ENCODE measurements at places on chromosomes 11 and 22.

GRCh38 chr22:21726650-21727049 lies 8.9 kb downstream of the YPEL1 start:
- DNase-seq = no peak

- no peak for DNase-seq
Observed at GRCh38 chr11:12179531-12179930, 69.1 kb downstream of the MICAL2 start.

DNA sequence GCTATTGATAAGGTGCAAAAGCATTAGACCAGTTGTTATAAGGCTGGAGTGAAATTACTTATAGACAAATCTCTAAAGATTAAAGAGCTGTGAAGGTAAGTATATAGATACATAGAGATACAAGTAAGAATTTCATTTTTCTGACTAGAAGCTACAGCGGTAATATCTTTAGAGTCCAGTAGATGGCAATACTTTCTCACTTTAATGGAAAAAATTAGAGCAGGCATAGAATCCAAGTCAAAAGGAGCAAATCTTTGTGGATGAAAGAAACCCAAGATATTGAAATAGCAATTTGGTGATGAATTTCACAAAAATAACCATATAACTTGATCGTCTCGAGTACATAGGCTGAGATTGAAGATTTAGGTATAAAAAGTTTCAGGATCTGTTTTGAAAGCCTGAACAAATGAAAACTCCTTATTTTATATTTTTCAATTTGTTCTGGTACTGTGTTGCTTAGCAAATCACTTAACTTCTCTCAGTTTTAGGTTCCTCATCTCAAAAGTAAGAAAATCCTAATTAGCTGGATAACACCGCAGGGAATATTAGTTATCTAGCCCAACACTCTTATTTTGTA lies 81.9 kb downstream of the UVRAG start:
- peak; percentile 7 for DNase-seq

DNA sequence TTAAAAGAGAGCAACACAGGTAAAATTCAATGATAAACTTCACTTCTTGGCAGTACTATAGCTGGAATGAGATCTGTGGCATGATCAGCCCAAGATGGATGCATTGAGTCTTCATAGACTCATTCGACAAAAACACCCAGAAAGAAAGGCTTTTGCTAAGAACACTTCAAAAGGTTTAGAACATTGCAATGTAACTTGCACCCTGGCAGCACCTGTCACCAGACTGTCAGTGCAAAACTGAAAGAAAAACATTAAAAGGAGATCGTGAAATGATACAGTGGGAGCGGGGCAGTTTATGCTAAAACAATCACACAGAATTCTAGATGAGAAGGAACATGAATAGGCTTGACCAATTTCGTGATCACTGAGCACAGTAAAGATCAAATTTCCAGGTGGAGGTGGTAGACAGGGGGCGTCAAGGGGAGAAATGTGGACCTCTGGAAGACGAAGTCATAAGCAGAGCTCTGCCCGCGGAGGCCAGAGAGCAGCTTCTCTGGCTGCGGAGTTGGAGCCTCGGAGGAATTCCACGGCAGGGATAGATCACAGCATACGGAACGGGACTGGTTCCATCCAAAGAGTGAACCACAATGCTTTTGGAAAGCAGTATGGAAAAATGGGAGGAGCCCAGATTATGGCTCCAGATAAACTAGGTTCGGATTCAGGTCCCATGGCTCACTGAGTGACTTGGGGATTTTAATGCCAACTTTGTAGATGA lies 11.9 kb downstream of the VSIG10L2 start:
- DNase-seq = no peak

DNA sequence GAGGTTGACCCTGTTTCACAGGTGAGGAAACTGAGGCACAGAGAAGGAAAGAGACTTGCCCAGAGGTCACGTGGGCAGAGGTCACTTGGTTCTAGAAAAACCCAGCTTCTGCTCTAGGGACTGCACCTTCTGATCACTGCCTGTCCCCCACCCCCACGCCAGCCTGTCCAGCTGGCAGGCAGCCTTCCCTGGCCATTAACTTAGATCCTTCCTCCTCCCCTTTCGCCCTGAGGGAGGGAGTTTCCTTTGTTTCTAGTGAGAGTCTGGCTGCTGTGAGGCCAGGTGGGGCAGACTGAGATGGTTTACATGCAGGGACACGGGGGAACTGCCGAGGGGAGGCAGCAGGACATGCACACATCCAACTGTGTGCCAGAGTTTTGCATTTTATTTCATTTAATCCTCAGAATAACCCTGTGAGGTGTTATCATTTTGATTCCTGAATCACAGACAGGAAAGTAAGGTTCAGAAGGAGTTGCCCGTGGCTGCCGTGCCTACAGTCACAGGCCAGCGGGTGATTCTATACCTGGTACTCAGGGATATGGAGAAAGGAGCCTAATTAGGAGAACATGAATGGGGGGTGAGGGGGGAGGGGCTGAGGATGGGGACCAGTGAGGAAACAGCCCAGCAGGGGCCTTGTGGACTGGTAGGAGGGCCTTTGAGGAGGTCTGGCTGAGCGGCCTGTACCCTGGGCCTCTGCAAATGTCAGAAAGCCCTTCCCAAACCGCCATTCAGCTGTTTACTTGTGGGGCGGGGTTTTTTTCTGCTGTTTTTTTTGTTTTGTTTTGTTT lies 3.4 kb downstream of the FAM83F start:
- no peak for DNase-seq

GRCh38 chr11:20458905-20459632 lies 71.6 kb downstream of the PRMT3 start:
- no peak for DNase-seq

GRCh38 chr11:78828676-78829075 lies 254.0 kb upstream of the NARS2 start:
- no peak for DNase-seq

GRCh38 chr11:46725338-46726205 lies 6.6 kb downstream of the F2 start:
- no peak for DNase-seq

DNA sequence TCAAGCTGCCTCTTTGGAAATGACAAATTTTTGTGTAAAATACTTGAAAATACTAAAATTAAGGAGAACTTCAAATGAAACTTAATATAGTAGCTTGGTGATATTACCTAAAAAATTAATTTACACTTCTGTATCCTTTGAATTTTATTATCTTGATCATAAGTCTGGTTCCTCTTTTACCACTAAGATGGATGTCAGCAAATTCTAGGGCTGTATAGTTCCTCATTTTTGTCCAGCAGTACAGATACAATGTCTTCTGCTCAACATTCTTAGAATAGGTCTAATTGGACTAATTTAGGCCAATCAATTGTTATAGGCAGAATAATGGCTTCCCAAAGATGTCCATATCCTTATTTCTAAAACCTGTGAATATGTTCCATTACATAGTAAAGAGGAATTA lies 1298.0 kb upstream of the RAG2 start:
- no peak for DNase-seq

GRCh38 chr22:32971276-32971675 lies 86.9 kb downstream of the SYN3 start:
- no peak for DNase-seq

- no peak for DNase-seq
Observed at GRCh38 chr11:65777821-65778361, 2.9 kb downstream of the AP5B1 start.

- no peak for DNase-seq
Observed at GRCh38 chr11:114242032-114242431, 54.2 kb upstream of the NNMT start.

DNA sequence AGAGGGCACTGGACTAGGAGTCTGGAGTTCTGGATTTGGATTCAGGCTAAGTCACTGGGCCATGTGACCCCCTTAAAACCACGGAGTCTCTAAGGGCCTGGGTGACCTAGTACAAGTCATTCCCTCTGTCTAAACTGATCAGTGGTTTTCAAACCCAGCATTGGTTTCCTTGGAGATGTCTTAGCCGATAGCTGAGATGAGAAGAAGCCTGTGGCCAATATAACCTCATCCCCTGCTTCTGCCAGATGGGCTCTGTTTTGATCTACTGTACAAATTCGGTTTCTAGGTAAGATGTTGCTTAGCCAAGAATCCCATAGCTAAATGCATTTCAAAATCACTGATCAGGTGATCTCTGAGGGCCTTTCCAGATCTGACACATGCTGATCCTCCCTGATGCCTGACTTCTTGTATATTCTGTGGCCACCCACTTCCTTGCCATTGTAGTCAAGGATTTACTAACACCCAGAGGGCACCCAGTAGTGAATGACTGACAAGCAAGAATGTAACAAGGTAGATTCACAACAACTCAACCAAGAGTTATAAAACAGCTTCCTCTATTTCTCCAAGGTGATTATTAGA lies 53.1 kb downstream of the GALNT18 start:
- no peak for DNase-seq

GRCh38 chr11:135001581-135001980 lies 589.5 kb upstream of the B3GAT1 start:
- no peak for DNase-seq

- DNase-seq = peak; percentile 45
Observed at GRCh38 chr11:112100462-112100861, 13.8 kb downstream of the SDHD start.

GRCh38 chr11:1291295-1292017 lies 18.0 kb downstream of the TOLLIP start:
- DNase-seq = no peak

DNA sequence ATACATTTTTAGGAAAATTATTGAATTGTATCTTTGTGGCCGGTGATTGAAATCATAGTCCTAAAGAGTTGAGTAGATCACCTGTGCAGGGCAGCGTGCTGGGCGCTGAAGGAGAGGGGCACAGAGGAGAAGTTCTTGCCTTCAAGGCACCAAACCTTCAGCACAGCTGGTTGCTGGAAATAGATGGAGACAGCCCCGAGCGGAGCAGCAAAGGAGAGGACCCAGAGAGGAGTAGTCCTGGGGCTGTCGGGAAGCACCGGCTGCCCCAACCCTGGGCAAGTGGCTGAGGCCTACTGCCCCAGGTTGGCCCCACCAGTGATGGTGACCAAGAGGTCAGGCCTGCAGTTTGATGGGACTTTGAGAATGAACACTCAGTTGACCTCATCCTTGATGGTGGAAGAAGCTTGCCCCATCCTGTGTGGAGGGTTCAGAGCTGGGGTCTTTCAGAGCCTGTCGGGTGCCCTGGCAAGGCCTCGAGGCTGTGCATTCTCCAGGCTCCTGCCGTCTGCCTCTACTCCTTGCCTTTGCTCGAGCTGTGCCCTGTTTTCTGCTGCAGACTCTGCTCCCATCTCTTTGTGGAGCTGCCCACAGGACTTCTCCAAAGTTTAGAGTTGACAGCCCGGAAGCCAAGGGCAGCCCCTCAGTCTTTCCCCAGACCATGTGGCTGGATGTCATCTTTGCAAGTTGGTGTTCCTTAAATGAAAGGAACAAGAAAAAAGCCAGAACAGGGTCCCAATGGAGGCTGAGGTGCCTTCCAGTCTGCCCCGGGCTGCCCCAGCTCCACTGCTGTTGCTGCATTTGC lies 285.1 kb downstream of the TBC1D22A start:
- no peak for DNase-seq

DNA sequence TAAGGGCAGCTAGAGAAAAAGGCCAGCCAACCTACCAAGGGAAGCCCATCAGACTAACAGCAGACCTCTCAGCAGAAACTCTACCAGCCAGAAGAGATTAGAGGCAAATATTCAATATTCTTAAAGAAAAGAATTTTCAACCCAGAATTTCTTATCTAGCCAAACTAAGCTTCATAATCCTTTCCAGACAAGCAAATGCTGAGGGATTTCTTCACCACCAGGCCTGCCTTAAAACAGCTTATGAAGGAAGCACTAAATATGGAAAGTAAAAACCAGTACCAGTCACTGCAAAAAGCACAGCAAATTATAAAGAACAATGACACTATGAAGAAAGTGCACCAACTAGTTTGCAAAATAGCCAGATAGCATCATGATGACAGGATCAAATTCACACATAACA lies 30.6 kb upstream of the CASP12 start:
- DNase-seq = no peak

GRCh38 chr11:117795638-117796455 lies 1.2 kb downstream of the DSCAML1 start:
- no peak for DNase-seq

GRCh38 chr22:30537083-30537731 lies 9.3 kb downstream of the SEC14L6 start:
- no peak for DNase-seq

DNA sequence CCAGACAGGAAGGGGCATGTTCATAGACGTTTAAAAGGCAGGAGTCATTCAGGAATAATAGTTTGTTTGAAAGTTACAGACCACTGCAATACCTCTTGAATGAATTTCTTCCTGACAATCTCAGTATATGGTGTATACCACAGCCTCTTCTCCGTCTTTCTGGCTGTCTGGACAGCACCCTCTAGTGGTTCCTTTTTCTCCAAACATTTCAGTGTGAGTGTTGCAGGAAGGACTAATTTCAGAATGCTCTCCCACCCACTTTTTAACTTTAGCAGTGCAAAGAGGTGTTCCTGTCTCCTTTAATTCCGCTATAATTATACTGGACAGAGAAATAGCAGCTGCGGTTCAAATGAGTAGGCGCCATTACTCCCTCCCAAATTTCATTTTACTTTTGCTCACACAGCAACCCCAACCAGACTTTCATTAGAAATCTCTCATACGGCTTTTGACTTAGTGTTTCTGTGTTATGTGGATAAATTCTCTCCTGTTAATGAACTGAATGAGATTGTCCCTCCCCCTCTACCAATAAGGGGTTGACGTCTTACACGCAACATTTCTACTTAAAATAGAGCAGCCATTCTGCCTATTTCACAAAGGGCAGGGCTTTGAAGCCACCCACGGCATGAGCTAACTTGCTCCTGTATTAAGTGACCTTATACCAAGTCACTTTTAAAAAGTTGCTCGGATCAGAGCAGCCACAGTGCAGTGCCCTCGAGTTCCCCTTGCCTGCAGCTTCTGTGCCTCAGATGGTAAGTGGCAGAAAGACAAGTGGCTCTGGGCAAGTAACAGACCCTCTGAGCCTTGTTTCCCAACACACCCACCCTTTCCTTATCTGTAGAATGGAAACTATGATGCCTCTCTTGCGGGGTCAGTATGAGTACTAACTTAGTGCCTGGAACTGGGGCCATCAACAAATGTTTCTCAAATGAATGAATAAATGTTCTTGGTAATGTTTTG lies 368.6 kb downstream of the OPCML start:
- peak; percentile 15 for DNase-seq

DNA sequence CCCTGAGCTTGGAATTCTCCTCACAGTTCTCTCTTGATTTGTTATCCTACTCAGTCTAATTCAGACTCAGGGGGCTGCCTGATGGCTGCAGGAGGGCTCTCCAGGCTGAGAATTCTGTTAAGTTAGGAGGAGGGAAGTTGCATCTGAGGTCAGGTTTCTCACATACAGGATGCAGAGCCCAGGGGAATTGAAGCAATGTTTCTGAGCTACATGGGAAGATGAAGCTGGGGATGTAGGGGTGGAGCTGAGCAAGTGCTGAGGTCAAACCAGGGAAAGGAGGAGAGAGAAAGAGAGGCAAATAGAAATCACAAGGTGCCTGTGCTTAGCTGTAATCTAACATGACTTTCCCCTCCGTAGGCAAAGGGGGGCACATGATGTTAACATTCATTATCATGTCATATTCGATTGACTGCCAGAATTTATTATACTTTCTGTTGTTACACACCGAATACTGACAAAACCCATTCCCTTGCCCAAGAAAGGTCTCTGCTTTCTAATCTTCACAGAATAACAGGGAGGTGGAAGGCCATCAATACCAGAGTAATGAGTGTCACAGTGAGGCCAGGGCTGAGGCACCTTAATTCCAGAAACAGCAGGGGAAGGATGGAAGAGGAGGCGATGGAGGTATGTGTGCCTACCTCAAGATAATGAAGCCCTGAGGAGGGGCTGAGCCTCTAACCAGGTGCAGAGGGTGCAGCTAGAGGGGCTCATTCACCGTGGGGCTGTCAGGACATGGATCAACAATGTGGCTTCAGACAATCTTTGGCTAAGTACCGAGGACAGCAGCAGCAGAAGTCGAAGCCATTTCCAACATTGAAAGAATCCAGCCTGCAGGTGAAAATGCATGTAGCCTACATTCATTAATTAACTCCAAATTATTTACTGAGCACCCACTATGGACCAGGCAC lies 205.4 kb upstream of the SNX19 start:
- no peak for DNase-seq

All from AG04450 (cell line).